Posterior vena cava (tissue), 2 donors: ENCODE measurements at places on chromosomes 3 and 15. TPM values are rescaled to one million over a fixed set of nuclear protein-coding genes. Genes with fewer than 3 reads are reported as not detected.

DNA sequence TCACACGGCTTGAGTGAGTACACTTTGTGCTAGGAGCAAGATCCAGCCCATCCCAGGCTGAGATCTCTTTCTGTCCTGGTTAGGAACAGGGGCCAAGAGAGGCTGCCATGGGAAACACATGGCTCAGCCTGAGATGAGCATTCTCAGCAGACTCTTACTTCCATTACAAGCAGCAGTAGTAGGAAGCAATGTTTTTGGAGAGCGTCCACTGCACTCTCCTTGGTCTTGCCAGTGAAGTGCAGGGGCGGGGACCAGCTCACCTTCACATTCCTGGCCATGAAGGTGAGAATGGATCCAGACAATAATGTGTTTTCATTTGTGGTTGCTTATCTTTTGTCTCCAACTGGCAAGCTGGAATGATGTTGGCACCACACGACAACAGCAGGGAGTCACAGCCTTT, 24.7 kb downstream of the ZNF80 start:
- no peak for DNase-seq

DNA sequence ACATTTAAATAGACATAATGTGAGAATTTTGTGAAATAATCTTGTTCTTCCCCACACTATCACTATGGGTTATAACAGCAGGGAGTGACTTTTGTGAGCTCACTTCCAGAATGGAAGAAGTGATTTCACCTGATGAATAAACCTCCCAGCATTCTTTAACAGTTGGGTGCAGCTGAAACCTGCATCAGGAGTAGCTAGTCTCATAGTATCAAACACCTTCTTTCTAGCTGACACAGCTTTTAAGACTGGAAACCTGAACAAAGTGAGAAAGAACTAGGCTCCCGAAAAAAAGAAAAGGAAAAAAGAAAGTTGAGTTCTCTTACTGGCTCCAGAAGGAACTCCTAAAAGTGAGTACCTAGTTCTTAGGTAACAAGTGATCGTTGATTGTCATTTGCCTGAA, 61.1 kb upstream of the UNC13C start:
- no peak for DNase-seq

SLC24A5 gene
- total RNA-seq = not detected

CCK gene
- total RNA-seq = not detected

AHSG gene
- total RNA-seq = not detected

PLA2G4F gene
- not detected for total RNA-seq

- DNase-seq = no peak
Observed at GRCh38 chr3:4528819-4529600, 35.9 kb downstream of the ITPR1 start.

DNA sequence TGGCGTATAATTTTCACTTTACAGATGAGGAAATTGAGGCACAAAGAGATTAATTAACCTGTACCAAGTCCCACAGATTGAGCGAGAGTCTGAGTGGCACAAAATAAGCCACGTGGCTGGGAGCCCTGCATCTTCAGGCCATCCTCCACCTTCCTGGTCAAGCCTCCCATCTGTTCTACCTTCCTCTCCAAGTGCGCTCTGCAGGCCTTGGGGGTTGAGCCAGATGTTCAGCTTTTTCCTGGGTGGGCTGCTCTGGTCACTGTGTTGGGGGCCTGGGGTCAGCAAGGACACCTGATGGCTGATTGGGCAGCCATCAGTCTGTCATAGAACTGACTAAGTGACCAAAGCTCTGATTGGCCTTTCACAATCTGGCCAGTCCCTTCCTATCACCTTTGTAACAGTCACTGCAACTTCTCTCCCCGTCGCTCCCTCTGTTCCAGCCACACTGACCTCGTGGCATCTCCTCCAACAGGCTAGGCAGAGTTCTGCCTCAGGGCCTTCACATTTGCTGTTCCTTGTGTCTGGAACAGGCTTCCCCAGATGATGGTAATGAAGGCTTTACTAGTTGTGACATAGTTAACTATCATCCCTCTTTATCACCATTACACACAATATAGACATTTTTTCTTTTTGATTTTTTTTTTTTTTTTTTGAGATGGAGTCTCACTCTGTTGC, 46.8 kb downstream of the SCN5A start:
- peak; percentile 25 for DNase-seq

CCDC39 gene
- 0.65 TPM for total RNA-seq

FOXB1 gene
- not detected for total RNA-seq

- DNase-seq = no peak
Observed at GRCh38 chr3:114646526-114646925, 352.7 kb downstream of the TIGIT start.

DNA sequence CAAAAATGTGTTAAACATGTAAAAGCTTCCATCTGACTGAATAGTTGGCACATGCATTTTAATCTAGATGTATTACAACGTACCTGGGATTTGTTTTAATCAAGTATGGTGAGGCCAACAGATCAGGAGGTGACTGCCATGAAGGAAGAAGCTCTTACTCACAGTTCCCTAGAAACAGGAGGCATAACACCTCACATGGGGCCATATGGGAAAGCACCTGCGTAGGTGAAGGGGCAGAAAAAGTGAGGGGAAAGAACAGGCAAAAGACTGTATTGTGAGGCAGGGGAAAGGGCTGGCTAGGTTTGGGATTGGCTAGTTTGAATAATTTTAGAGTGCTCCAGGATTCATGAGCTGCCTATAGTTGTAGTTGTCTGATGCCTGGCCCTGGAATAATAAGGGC, 9.6 kb downstream of the SQOR start:
- DNase-seq = no peak

GRCh38 chr15:68682330-68682729, 103.5 kb downstream of the CORO2B start:
- no peak for DNase-seq

DNA sequence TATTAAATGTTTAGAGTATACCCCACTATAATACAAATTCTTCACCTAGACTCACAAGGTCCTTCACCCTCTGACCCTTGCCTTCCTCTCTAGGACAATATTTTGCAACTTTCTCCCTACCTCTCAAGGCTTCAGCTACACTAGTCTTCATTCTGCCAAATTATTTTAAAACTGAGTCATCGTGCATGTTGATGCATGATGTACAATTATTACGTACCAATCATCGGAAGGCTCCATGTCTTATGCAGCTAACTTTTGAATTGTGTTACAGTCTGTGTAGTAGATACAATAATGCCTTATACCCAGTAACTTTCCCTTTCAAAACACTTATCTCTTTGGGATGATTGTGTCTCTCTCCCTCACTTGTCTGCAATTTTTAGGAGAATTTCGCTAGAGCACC, 98.5 kb upstream of the ROBO2 start:
- no peak for DNase-seq

CCDC33 gene
- total RNA-seq = not detected

DNA sequence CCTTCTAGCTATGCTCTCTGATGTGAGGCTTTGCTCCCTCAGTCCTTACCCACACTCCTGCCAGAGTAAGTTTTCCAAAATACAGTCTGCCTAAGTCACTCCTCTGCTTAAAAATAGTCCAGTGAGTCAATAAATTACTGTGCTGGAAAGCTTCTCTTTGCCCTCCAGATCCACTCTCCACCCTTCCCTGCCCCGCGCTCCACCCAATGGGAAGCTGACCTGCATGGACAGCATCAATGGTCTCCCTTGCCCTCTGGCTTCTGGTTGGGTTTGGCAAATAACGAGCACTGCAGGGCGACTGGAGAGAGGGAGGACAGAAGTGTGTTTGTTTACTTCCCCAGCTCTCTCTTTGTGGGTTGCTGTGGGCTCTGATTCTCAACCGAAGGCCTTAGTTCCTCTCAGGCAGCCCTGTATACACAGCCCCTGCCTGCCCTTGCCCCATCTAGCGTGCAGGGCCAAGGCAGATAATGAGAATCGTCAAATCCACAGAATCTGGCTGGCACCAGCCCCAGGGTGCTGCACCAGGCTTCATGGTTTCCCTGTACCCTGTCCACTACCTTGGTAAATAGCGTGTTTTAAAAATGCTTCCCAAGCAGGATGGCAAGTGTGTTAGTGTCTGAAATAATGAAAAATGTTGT, 110.4 kb downstream of the ADAMTSL3 start:
- peak; percentile 76 for DNase-seq

GRCh38 chr3:149473357-149474249, 894 bp upstream of the TM4SF4 start:
- no peak for DNase-seq

HYAL1 gene
- 10.6 TPM for total RNA-seq

BCHE gene
- total RNA-seq = 35.6 TPM

DNA sequence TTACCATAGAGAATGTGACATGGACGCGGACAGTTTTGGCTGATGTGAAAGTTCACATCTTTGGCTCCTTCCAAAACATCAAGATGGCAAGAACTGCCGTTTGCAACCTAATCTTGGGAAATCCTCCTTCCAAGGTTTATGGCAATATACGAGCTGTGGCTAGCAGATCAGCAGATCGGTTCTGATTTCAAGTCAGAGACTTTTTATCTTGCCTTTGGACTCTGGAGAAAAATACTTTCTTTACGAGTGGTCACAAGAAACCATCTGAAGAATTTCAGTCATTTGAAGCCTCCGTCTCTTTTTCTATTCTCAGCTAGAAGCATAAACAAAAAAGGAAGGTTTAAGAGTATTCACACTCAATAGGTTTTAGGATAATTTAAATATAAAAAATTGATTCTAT, 153.5 kb upstream of the MEIS2 start:
- DNase-seq = no peak

DNA sequence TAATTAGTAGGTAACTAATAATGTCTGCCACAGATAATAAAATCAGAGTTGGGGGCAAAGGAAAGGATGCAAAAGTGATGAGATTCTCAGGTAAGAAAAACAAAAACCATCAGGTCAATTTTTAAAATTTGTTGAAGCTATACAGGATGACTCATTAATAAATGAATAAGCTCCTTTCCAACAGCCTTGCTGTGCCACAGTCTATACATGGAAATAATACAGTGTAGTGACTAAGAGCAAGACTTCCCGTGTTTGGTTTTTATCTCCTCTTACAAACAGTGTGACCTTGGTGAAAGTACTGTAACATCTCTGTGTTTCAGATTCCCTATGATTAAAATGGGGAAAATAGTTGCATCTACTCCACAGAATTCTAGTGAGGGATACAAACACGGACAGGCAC, 331.6 kb downstream of the PYDC2 start:
- no peak for DNase-seq

TMEM158 gene
- 16.6 TPM for total RNA-seq

TMEM44 gene
- 9.4 TPM for total RNA-seq

DNA sequence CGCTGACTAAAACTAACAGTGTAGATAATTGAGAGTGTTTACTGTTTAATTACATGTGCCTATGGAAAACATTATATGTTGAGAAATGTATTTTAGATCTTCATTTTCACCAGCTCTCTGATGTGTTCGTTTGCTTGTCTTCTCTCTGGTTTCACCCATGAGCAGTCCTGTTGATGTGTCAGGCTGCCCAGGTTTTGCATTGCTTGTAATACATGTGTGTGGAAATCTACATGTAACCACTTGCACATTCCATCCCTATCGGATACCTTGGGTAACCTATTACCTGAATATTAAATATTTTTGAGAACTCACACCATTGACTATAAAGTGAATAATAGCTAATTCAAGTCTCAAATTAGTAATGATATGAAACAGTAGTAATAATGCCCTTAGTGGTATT, 13.1 kb downstream of the PPP4R2 start:
- no peak for DNase-seq

DNA sequence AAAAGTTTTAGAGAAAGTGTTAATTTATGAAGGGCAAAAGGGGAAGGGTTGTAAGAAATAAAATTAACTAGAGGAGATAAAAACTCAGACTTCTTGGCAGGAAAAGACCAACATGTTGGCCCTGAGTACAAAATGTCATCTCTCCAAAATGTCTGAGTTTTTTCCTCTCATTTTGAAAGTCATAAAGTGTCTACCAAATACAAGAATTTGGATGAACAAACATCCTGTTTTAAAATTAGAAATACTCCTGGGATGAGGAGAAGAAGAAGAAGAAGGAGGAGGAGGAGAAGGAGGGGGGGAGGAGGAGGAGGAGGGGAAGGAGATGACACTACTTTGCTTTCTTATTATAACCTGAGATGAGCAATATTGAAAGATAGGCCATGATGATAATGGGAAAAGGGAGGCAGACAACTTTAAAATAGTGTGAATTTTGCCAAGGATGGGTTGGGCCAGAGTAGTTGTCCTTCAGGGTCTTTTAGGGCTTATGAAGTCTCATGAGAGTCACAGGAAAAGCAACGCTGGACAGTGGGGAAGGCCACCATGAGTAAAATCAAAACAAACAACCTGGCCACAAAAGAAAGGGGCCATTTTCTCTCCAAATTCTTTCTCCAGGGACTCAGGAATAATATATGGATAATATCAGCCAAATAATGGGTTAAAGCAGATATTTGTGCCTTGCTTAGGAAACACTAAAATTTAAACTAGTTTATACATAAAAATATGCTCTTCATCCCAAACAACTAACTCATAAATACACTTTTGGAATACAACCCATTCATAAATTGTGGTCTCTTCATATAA, 632.9 kb downstream of the EPHA3 start:
- DNase-seq = no peak

- no peak for DNase-seq
Observed at GRCh38 chr3:65202395-65202794, 514.6 kb upstream of the ADAMTS9 start.

GRCh38 chr15:85035980-85036379, 54.3 kb downstream of the PDE8A start:
- DNase-seq = no peak

LMAN1L gene
- total RNA-seq = not detected

- DNase-seq = no peak
Observed at GRCh38 chr3:115830764-115831395, 207.6 kb downstream of the GAP43 start.

KY gene
- total RNA-seq = 3.2 TPM

- no peak for DNase-seq
Observed at GRCh38 chr3:17518189-17519059, 224.0 kb downstream of the TBC1D5 start.

DNA sequence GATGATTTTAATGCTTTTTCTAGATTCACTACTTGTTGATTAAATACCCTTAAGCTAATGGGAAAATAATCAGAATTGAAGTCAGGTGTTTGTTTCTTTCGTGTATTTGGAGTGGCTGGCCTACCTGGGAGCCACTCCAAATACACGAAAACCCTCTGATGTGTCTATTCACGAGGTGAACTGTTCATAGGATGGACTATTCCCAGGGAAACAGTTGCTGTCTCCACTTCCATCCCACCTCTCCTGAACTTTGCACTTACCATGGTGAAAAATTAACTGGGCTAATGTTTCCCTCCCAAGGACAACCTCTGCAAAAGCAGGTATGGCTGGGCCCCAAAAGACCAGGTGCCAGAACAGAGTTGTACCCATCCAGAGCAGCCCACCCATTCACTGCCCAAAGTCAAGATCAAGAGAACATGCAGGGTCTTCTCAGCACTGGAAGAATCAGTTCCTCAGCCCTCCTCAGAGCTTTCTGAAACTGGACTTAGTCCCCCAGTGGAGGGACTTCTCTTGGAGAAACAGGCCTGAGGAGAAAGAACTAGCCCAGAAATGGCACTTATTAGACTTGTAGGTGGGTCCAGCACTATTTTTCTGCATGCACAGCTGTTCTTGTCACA, 2.9 kb upstream of the SMAD3 start:
- DNase-seq = no peak

DNA sequence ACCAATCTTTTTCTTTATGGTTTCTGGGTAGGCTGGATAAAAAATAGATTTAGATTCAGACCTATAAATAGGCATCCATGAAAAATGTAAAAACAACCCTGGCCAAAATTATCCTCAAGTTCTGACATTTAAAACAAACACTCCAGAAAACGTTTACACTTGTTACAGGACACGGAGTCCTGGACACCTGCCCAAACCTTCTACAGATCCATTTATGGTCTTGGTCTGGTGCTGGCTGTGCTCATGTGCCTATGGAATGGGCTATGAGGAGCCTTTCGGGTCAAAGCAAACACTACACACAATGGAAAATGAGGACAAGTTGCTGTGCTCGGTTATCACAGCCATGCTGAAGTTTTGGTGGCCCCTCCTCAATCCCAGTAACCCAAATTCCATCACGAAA, 108.1 kb downstream of the PDZRN3 start:
- no peak for DNase-seq
